Lung (tissue), 17 donors: ENCODE measurements at places on chromosomes 4 and X. TPM values are rescaled to one million over a fixed set of nuclear protein-coding genes. Genes with fewer than 3 reads are reported as not detected.

The CTSO gene
- 19.1 TPM for total RNA-seq

DNA sequence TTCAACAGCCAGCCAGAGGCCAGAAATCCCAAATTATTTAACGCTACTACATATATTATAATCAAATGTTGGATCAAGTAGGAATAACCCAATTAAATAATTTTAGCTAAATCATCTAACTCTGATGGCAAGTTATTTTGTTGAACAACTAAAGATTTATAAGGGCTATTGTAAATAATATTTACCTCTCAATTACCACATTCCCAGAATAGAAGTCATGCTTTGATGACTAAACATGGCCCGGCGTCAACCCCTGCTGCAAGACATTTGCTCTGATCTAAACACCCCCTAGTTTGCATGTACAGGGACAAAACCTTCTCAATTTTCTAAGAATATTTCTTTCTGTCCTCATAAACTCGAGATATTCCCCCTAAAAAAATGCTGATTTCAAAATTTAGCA is 14.2 kb downstream of the VEGFC start:
- DNase-seq: no peak

DNA sequence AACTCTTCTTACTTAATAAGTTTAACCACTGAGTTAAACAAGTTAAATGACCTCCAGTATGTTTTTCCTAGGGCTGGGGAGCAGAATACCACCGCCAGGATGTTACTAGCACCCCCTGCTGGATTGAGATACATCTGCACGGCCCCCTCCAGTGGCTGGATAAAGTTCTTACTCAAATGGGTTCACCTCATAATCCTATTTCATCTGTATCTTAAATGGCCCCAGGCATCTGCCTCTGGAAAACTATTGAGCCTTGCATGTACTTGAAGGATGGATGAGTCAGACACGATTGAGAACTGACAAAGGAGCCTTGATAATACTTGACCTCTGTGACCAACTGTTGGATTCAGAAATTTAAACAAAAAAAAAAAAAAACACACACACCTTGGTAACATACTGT is 61.5 kb upstream of the MMAA start:
- DNase-seq: peak; percentile 63

The PTPN13 gene
- 79.8 TPM for total RNA-seq

GRCh38 chr4:98765771-98766170 is 107.4 kb upstream of the TSPAN5 start:
- DNase-seq: no peak

DNA sequence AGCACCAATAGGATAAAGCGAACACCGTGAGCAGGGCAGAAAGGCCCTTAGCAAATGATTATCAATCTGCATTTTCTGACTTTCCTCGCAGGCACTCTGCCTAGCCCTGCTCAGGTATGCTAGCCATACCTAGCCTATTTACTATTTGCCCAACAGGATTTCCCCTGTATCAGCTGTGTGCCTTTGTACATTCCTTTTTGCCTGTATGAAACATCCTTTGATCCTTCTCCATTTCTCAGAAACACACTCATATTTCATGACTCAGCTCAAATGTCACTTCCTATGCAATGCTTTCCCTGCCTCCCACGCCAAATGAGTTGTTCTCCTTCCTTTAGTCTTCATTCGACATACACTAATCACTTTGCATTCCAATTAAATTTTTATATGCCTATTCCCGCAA is 37.2 kb downstream of the PCDH7 start:
- DNase-seq: no peak

The F8A1 gene
- total RNA-seq: 3.2 TPM

- DNase-seq: no peak
Observed at GRCh38 chr4:71004281-71004851, 10.9 kb downstream of the DCK start.

The THOC2 gene
- total RNA-seq: 224 TPM

- DNase-seq: peak; percentile 96
Observed at GRCh38 chr4:173522160-173522950, 7.7 kb downstream of the HAND2 start.

DNA sequence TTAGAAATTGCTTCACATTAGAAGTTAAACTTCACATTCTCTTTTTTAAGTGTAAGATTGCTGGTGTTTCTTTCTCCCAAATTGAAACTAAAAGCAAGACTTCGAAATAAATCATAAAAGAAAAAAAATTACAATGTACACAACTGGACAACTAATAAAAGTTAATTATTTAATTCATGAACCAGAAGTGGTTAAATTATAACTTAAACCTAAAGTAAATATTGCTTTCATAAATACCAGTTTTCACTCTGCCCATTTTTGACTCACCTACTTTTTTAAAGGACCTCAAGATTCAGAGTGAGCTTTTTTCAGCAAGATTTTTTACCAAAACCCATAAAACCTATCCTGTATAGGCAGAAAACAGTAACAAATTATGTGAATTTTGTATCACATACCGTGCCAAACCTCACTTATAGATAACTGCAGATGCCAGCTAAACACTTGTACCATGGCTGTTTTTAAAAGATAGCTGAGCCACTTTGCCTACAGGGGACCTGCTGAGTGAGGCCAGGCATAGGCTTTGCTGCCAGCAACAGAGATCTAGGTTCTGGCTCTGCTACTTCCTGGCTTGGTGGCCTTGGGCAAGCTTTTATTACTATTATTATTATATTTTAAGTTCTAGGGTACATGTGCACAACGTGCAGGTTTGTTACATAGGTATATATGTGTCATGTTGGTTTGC is 259.8 kb downstream of the NR3C2 start:
- DNase-seq: no peak
